Lower lobe of right lung (tissue), 2 donors: ENCODE measurements at places on chromosomes 3 and 15.

DNA sequence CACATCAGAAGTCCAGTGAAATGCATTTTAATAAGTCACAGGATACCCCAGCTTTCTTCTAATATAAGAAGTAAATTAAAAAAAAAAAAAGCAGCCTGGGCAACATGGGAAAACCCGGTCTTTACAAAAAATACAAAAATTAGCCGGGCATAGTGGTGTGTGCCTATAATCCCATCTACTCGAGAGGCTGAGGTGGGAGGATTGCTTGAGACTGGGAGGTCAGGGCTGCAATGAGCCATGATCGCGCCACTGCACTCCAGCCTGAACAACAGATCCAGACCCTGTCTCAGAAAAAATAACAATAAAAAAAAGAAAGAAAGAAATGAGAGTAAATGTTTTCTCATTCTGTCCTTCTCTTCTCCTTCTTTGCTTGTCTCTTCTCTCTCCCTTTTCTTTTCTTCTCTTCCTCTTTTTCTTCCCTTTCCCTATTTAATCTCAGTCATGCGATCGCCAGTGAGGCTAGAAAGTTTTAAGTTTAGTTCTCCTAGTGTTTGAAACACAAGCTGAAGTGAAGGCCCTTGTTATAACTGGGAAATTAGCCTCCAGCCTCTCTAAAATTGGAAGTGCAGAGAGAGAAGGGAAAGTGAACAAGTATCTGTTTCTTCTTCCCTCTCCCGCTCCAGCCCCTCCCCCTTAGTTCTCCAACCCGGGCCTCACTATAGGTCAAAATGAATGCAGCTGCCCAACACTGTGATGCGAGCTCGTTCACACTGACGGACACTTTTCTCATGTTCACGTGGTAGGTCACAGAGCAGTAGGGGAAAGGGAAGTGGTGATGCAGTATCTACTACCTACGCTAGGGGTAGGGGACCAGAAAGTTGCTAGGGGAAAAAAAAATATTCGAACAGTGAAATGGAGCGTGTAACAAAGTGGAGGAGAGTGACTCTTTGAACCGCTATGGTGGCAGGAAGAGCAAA, 23.5 kb upstream of the TSC22D2 start:
- DNase-seq = peak; percentile 68

DNA sequence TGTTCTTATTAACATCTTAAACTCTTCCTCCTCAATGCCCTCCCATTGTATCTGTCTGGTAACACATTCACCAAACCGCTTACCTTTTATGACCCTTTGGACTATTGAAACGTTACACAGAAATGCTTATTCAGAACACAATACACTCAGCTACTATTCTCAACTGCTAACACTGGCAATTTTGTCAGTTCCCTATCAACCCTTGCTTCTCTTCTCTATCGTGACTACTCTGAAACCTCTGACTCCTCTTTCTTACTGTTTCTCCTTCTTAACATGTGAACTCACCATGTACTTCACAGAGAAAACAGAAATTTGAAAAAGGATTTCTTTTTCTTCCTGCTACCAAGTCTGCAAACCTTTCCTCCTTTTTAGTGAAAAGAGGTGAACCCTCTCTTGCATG, 232.9 kb upstream of the GPR149 start:
- no peak for DNase-seq

GRCh38 chr15:77031376-77032050, 36.6 kb downstream of the PSTPIP1 start:
- peak; percentile 39 for DNase-seq

DNA sequence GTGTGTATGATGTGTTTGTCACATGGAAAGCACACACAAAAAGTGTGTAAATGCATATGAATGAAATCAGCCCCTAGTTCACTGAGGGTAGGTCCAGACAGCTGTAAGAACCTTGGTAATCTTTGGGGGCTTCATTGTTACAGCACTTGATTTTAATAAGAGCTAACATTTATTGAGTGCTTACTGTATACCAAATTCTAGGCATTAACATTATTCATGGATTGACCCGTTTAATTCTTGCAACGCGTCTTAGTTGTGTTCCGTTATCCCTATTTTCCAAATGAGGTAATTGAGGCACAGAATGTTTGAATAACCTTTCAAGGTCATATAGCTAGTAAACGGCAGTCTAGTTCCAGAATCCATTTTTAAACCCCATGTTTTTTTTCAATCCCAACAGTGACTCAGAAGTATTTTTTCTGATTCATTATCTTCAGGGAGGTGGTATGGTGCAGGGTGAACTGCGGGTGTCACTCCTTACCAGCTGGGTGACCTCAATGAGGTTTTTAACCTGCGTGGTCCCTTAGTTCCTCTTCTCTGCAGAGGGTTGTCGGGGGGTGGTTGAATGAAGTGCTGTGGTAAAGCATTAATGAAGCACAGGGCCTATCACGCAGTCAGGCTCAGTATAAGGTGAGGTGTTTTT, 14.2 kb downstream of the RAB8B start:
- no peak for DNase-seq

DNA sequence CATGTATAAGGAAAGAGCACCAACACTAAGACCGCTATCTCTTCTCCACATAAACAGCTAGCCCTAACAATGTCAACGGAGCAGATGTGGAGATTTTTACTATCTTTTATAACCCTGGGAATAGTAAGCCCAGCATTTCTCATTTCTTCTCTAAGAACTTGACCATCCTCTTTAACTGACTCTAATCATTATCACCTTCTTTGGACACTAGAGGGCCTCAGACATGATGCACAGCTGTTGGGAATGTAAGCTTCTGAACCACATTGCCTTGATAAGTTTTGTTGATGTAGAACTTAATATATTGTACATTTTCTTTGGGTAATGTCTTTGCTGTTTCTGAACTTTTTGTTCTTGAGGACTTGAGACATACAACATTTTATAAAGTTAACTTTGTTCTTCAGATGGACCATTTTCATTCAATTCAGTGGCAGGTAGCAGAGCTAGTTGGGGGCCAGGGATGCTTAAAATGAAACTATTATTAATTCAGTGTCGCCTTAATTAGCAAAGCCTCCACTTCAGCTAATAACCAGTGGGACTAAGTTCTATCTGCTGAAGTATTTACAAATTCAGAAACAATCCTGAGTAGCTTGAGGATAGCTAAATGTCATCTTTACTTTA, 9.6 kb upstream of the TAGLN3 start:
- no peak for DNase-seq

DNA sequence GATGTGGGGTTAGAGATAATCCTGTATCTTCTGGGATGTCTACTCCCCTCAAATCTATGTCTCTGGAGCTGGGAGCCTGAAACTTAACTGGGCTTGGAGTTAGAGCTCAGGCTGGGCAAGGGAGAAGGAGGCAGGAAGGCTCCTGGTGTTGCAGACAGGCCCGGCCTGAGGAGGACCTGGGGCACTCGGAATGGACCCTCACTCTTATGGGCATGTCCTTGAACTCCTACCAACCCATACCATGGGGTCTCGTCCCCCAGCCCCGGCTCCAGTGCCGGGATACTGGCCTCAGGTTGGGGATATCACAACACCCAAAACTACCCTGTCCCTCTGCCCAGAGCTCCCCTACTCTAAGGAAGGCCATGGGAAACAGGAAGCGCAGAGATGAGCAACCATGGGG, 45.2 kb downstream of the SCN5A start:
- peak; percentile 13 for DNase-seq

DNA sequence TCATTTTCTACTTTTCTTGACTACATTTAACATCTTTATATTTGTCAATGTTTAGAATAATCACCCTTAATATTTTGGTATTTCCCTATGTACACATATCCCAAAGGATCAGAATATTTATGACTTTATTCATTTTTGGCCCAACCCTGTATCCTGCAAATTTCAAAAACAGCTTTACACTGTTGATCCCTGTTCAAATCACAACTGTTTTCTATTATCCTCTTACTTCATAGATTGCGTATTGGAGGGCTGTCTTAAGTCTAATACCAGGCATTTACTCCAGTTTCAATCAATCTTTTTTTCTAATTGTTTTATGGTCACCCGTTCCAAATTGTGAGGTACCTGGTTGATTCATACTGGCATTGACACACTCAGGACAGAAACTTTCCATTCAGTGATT, 107.9 kb downstream of the RPL22L1 start:
- no peak for DNase-seq

DNA sequence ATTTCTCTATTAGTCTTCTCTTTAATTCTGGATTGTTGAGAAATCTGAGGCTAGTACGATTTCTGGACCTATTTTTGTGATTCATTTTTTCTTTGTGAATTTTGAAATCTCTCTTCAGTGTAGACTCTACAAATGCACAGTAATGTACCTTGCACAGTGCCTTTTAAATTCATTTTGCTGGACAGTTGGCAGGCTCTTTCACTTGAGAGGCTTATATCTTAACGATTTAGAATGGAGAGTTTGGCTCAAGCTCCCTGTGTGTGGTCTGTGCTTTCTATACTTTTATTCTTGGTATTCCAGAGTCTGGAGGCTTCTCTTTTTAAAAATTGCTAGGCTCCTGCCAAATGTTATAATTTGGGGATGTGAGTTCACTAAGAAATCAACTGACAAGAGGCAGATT, 8.8 kb downstream of the CRYBG3 start:
- no peak for DNase-seq

DNA sequence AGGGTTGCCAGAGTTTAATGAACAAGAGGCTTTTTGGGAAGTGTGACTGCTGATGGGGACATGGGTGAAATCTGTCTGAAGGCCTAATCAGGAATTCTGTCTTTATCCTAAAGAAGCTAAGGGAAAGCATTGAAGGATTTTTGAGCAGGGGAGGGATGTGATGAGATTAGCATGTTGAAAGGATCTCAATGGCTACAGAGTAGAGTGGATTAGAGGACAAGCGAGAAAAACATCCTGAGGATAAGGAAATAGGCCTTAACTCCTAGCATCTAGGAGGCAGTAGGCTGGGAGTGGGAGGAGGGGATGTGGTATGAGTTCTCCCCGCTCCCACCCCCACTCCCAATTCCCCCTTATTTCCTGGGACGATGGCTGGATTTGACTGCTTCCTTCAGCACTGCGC, 35.1 kb upstream of the SNTN start:
- no peak for DNase-seq

- no peak for DNase-seq
Observed at GRCh38 chr3:108030960-108031359, 59.9 kb downstream of the CD47 start.

GRCh38 chr3:113286524-113286923, 75.2 kb downstream of the BOC start:
- DNase-seq = no peak

DNA sequence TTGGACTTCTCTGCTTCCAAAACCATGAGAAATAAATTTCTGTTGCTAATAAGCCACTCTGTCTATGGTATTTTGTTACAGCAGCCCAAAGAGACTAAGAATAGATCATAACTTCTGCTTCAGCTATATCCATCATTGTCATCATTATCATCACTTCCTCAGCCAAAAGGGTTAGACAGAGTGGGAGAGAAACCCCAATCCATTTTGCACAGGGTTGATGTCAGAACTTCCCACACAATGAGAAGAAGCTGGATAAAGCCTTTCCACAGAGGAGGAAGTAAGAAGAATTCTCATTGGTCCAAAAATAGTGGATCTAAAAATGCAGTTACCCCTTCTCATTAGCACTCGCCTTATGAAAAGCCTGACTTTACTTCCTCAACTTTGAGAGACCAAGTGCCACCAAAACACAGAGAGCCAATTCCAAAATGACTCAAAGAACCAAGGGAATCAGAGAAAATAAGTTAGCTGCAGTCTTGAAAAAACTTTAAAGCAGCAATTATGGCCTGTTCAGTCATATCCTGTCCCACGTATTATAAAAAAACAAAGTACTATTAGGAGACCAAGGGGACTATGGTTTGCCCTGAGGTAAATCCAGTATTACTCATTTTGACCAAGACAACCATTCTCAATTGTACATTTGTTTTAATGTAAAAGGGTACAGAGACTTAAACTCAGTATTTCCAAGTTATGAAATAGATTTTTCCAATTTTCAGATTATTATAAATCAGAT, 80.2 kb downstream of the WNT5A start:
- no peak for DNase-seq

DNA sequence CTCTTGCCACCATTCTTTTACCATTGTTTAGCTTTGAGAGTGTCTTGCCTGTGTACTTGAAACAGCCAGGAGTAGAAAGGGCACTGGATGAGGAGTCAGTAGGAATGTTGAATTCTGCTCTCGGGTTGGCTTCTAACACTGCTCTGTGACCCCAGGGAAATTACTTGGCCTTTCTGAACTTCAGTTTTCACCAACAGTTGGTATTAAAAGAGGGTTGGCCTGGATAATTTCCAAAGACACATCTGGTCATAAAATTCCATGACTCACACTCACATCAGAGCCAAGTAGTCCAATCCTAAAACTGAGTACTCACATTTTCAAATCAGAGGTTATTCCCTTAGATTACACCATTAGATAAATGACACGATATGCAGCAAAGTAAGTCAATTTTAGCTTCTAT, 141.6 kb downstream of the ECT2 start:
- no peak for DNase-seq

GRCh38 chr3:140273542-140274195, 338.7 kb downstream of the CLSTN2 start:
- no peak for DNase-seq

- DNase-seq = no peak
Observed at GRCh38 chr3:175093748-175094147, 234.6 kb downstream of the NAALADL2 start.

DNA sequence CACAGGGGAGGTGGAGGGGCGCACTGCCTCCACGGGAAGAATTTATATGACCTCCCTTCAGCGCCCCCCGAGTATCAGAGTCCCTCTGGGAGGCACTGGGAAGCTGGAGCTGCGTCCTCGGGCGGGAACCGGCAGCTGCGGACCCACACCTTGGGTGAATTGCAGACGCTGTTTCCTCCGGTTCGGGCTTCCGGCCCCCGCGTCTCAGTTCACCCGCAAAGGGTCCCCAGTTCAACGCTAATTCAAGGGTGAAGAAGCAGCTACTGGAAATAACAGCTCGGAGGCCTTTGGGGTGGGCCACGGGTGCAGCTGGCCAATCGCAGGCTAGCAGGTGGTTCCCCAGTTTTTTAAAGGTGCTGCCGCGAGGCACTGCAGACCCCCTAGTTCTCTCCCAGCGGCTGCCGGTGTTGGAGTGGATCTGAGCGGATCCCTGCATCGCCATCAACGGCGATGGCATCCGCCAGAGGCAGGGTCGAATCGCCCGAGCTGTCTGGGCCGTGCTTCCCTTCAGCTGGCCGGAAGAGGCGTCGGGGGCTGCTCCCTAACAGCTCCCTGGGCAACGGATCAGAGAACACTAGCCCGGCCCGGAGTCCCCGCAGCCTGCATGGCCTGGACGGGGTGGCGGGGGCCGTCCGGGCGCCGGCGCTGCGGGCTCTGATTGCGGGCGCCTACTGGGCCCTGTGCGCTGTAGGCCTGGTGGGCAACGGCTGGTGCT, 19.4 kb upstream of the ADAMTS7 start:
- peak; percentile 41 for DNase-seq
